Stimulated activated CD4-positive, alpha-beta T cell treated with anti-CD3 and anti-CD28 coated beads, TNF-alpha, amount 100 ng/mL, for 24 hours (primary cell): ENCODE measurements at places on chromosomes 4 and X.

- no peak for DNase-seq
Measured at GRCh38 chr4:48863728-48864127, 32.8 kb downstream of the OCIAD1 start.

GRCh38 chrX:26925088-26925487 is 538.1 kb downstream of the PPP4R3C start:
- no peak for DNase-seq

- DNase-seq = no peak
Measured at GRCh38 chrX:136850441-136851175, 29.9 kb downstream of the RBMX start.

- no peak for DNase-seq
Measured at GRCh38 chrX:51837921-51838320, 55.5 kb upstream of the MAGED1 start.

DNA sequence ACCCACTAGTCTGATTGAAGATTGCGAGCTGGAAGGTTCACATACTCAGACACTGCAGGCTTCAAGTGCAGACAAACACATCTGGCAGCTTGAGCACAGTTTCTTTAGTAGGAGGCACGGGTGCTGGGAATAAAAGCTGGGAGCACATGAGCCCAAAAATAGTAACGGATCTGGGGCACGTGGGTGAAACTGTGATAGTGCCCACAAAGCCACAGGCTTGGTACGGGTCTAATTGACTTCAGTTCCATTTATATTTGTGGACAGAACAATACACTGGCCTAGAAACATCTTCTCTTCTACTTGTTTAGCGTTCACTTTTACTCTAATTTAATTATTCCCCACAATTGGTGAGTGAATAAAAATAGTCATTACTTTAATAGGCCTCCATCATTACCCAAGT is 2370.7 kb downstream of the PCDH7 start:
- DNase-seq = no peak

DNA sequence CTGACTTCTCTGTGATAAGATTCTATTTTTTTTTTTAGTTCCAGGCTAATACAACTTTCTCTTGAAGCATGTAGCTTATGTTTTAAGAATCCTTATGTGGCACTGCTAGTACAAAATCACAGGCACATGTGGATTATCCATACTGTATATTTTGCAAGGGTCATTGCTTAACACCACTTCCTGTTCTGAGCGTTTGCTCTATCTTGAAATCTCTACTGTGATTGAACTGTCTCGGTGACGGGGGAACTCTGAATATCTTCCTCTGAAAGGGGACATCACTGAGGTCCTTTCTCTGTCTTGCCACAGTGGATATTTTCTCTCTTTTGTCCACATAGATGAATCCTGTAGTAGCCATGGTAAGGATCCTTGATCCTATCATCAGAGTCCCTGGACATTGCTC is 2.1 kb upstream of the WFS1 start:
- no peak for DNase-seq

DNA sequence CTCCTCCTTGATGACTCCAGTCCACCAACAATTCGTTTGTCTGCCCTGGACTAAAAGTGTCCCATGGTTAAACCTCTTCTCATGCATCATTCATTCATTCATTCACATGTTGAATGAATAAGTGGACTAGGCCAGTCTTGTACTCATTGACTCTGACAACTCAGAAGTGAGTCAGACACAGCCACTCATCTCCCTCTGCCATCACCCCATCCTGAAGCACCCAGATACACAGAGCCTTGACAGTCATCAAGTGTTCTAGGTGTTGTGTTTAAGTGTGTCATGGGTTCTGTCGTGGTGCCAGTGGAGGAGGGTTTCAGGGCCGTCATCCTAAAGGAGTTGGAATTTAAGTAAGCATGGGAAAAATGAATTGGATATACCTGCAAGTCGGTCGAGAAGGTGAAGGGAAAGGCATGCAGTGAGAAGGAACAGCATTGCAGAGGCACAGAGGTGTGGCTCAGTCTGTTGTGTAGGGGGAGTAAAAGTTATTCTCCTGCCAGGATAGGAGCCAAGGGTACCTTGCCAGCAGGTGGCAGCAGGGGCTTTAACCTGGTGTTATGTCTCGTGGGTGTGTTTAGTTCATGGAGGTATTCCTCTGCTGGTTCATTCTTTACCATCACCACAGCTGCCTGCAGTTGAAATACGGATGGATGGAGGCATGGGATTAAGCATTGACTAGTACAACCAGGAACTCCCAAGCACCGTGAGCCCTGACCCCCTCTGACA is 18.3 kb downstream of the MAGED2 start:
- DNase-seq = no peak

DNA sequence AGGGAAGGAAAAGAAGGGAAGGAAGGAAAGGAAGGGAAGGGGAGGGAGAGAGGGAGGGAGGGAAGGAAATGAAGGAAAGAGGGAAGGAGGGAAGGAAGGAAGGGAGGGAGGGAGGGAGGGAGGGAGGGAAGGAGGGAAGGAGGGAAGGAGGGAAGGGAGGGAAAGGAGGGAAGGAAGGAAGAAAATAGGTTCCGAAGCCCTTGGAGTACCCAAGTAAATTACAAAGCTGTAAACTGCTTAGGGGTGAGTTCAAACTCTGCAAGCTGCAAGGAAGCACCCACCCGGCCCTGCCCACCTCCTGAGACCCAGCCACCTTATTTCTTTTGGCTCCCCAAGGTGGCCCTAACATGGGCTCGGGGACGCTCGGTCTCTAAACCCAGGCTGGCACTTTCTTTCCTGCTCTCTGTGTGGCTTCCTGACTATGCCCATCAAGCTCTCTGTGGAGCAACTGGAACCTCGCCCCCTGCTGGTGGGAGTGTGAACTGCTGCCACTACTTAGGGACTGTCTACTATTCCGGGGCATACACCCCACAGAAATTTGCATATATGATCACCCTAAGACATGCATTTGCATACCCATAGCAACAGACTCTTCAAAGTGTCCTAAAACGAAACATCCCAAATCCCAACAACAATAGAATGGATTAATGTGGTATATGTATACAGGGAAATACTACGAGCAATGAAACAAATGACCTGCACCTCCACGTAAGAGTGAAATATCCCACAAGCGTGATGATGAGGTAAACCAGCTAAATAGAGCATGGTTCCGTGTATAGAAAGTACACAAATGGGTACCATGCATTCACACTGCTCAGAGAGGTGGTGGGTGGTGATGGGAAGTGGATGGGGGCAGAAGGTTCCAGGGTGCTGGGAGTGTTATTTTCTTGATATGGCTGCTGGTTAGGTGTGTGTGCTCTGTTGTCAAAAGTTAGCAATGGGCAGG is 151.7 kb upstream of the TBL1X start:
- peak; percentile 64 for DNase-seq

- no peak for DNase-seq
Measured at GRCh38 chrX:1422135-1422465, 30.2 kb upstream of the SLC25A6 start.

- peak; percentile 13 for DNase-seq
Measured at GRCh38 chr4:11471618-11472017, 42.9 kb upstream of the HS3ST1 start.

- DNase-seq = no peak
Measured at GRCh38 chrX:153504445-153505016, 9.8 kb downstream of the BGN start.

DNA sequence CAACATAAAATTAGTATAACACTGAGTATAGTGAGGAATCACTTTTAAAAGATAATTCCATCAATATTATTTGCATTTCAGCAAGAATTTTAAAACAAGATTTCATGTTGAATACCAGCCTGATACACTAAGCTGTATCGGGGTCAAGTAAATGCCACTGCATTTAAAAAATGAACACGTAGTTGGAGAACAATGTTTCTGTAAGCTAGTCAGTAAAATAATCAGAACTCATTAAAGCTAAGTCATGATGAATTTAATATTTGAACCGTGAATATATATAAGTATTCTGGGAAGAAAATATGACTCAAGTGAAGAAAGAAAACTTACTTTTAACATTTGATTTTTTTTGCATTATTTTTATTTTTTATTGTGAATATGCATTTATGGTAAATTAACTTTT is 611.0 kb upstream of the PABPC4L start:
- DNase-seq = no peak

DNA sequence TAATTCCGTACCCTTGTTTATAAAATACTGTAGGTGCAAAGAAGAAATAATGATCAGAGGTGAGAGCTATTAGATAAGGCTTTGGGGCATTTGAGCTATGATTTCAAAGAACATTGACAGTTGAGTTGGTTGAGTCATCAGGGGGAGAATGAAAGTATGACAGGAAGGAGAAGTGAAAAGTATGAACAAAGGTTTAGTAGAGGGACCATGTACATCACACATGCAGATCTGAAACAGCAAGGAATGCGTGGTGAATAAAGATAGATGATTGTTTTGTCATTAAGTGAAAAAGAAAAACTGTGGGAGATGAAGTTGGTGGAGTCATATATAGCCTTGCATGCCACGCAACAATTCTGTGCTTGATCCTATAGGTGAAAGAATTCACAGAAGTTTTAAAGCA is 163.1 kb downstream of the ARAP2 start:
- DNase-seq = no peak
